ENCODE measurements at places on chromosomes 7 and 10. TPM values are rescaled to one million over a fixed set of nuclear protein-coding genes. Genes with fewer than 3 reads are reported as not detected.

The SPAM1 gene
- total RNA-seq, result not detected

- no peaks in the 10 kb centered on the region for H3K4me1 ChIP-seq
- no peaks in the 10 kb centered on the region for H3K27me3 ChIP-seq
- no peaks in the 10 kb centered on the region for H3K36me3 ChIP-seq
- no peak overlapping the region for H3K27ac ChIP-seq
Observed at GRCh38 chr10:8726084-8726778, 671.7 kb downstream of the GATA3 start.

- DNase-seq, result no peak
- H3K4me3 ChIP-seq, result no peak overlapping the region
- no peak overlapping the region for H3K27ac ChIP-seq
- no peaks in the 10 kb centered on the region for H3K27me3 ChIP-seq
Observed at GRCh38 chr10:87550741-87551140, 46.0 kb downstream of the MINPP1 start.

The NUTM2B gene
- total RNA-seq, result 1.9 TPM

The GSAP gene
- 43.1 TPM for total RNA-seq

- no peaks in the 10 kb centered on the region for H3K36me3 ChIP-seq
- no peak for DNase-seq
- no peak overlapping the region for H3K4me3 ChIP-seq
- H3K27me3 ChIP-seq, result no peaks in the 10 kb centered on the region
- no peaks in the 10 kb centered on the region for H3K4me1 ChIP-seq
Observed at GRCh38 chr7:157306846-157307838, 29.7 kb upstream of the DNAJB6 start.

The SP8 gene
- total RNA-seq, result not detected

The NUTM2A gene
- 5.5 TPM for total RNA-seq

DNA sequence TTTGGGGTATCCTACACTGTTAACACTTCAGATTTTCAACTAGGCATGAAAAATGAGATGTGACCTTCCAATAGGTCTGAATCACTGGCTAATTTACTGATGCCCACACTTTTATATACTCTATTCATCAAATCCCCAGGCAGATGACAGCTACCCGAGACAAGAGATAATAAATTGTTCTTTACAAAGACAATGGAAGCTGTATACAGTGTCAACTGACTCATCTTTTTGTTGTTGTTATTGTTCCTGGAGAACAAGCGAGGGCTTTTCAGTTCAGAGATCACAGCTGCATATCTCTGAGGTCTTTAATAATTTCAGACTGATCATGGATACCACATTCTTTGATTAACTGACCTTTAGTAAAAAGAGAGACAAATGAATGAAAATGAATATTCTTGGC lies 228.9 kb downstream of the SDHAF3 start:
- no peak overlapping the region for H3K27ac ChIP-seq
- DNase-seq, result no peak
- no peaks in the 10 kb centered on the region for H3K27me3 ChIP-seq
- H3K4me3 ChIP-seq, result no peak overlapping the region
- no peaks in the 10 kb centered on the region for H3K4me1 ChIP-seq

DNA sequence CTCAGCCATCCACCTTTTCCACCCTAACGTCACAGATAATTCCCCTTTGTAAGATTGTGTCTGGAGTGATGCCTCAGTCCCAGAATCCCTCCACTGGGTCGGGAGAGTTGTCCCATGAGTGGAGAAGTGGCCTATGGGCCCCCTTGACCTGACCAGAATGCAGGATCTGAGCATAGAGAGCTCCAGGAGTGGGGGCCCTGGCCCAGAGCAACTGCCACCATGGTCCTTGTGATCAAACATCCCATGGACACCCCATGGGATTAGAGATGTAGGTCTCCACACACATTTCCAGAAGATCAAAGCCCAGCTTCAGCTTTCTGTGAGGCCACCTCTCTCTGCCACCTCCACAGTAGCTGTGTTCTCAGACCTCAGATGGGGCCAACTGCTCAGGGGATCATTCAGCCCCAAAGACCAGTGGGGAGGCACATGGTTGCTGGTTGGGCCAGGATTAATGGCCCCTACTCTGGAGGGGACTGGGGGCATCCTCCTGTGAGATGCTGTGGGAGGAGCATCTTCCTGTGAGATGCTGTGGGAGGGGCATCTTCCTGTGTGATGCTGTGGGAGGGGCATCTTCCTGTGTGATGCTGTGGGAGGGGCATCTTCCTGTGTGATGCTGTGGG lies 28.5 kb upstream of the DPYSL4 start:
- H3K27ac ChIP-seq, result no peak overlapping the region
- H3K4me1 ChIP-seq, result peaks cover 15% of the 10 kb centered on the region
- no peaks in the 10 kb centered on the region for H3K36me3 ChIP-seq
- no peak overlapping the region for H3K4me3 ChIP-seq

The SPDYE16 gene
- not detected for total RNA-seq

The MACROH2A2 gene
- 7.0 TPM for total RNA-seq

- no peaks in the 10 kb centered on the region for H3K27me3 ChIP-seq
- H3K36me3 ChIP-seq, result no peaks in the 10 kb centered on the region
- peak overlapping the region; percentile 35 for H3K4me3 ChIP-seq
- DNase-seq, result peak; percentile 38
Observed at GRCh38 chr10:16520900-16521299, 779 bp downstream of the C1QL3 start.

GRCh38 chr10:72709041-72709440 lies 17.1 kb downstream of the MCU start:
- DNase-seq, result no peak
- H3K36me3 ChIP-seq, result no peaks in the 10 kb centered on the region
- peaks cover 8% of the 10 kb centered on the region for H3K4me1 ChIP-seq
- H3K27ac ChIP-seq, result no peak overlapping the region
- no peaks in the 10 kb centered on the region for H3K27me3 ChIP-seq

- peak within 1 kb of the TSS; percentile 35 for H3K4me3 ChIP-seq
- H3K27me3 ChIP-seq, result no peaks in the 10 kb centered on the region
- H3K27ac ChIP-seq, result peak within 1 kb of the TSS; percentile 20
- H3K4me1 ChIP-seq, result peaks cover 12% of the 10 kb centered on the region
- no peaks in the 10 kb centered on the region for H3K36me3 ChIP-seq
- DNase-seq, result peak; percentile 72
Observed at GRCh38 chr10:689452-690371, at the start of gene DIP2C. DIP2C (minus strand) TSS chr10:689668; CDS start chr10:689578, 90 bp downstream.

- H3K4me3 ChIP-seq, result no peak overlapping the region
- no peaks in the 10 kb centered on the region for H3K4me1 ChIP-seq
- H3K36me3 ChIP-seq, result no peaks in the 10 kb centered on the region
- DNase-seq, result no peak
- no peaks in the 10 kb centered on the region for H3K27me3 ChIP-seq
Observed at GRCh38 chr10:30562787-30563186, 66.8 kb downstream of the LYZL2 start.

GRCh38 chr10:107653832-107654287 lies 489.4 kb upstream of the SORCS1 start:
- peak overlapping the region; percentile 5 for H3K4me3 ChIP-seq
- DNase-seq, result peak; percentile 12
- no peaks in the 10 kb centered on the region for H3K27me3 ChIP-seq
- no peak overlapping the region for H3K27ac ChIP-seq

DNA sequence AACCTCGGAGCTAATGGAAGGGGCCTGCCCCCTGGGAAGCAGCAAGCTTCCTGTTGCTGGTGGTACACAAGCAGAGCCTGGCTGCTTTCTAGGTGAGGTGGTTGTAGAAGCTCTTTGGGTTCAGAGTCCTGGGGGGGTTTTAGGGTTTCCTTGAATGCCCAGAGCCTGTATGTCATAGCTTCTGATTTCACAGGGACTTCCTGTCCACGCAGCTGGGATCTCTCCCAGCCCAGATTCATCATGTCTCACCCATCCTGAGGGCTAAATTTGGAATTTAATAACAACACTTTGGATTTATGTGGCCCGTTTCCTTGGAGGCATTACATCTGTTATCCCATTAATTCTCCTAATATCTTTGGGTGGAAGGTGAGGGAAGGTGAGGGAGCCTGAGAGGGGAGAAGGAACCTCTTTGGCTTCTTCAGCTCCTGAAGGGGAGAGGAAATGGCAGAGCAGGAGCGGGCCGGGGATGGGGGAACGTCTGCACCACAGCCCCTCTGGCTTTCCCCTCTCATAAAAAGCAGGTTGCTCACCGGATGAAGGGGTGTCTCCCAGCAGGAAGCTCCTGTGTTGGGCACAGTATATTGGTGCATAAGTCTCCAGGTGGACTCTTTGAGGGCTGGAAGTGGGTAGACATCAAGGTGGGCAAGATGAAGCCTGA lies 19.7 kb downstream of the RPS24 start:
- H3K4me1 ChIP-seq, result peaks cover 12% of the 10 kb centered on the region
- H3K36me3 ChIP-seq, result no peaks in the 10 kb centered on the region
- no peak for DNase-seq

The C10orf53 gene
- total RNA-seq, result not detected

DNA sequence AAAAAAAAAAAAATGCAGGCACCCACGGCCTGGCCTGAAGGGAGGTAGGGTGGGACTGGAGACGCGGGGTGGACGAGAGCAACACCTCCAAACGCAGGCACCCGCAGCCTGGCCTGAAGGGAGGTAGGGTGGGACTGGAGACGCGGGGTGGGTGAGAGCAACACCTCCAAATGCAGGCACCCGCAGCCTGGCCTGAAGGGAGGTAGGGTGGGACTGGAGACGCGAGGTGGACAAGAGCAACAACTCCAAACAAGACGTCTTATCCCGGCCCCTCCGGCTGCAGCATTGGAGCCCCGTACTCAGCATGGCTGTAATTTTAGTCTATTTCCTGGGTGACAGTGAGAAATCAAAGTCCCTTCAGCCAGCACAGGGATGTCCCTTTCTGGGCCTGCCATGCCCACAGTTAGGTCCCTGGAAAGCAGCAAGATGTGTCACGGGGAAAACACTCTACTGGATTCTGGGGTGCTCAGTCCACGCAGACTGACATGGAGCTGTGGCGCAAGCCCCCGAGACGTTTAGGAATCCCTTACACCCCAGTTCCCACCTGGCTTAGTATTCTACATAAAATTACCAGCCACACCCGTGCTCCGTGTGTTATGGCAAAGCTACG lies 119.9 kb downstream of the WDR37 start:
- no peaks in the 10 kb centered on the region for H3K27me3 ChIP-seq
- no peak overlapping the region for H3K4me3 ChIP-seq
- no peak for DNase-seq
- no peaks in the 10 kb centered on the region for H3K36me3 ChIP-seq
- H3K27ac ChIP-seq, result no peak overlapping the region

DNA sequence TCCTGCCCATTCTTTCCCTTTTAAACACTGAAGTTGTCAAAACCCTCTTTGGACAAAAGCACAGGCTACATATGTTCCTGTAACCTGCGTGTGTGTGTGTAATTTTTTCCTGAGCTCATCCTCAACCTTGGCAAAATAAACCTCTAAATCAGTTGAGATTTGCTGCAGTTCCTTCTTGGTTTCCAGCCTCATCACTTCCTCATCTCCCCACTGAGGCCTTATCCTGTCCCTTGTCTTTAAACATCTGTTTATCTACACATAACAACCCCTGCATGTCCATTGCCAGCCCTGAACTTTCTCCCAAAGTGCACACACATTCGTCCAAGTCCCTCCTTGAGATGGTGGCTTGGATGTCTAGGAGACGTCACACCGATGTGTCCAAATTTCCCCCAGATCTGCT lies 35.5 kb downstream of the LYZL2 start:
- H3K36me3 ChIP-seq, result no peaks in the 10 kb centered on the region
- no peak for DNase-seq
- no peak overlapping the region for H3K4me3 ChIP-seq
- no peak overlapping the region for H3K27ac ChIP-seq
- no peaks in the 10 kb centered on the region for H3K27me3 ChIP-seq
- no peaks in the 10 kb centered on the region for H3K4me1 ChIP-seq

The ZNF282 gene
- 24.1 TPM for total RNA-seq

The LFNG gene
- 6.1 TPM for total RNA-seq

The PRKCQ gene
- 36.9 TPM for total RNA-seq

DNA sequence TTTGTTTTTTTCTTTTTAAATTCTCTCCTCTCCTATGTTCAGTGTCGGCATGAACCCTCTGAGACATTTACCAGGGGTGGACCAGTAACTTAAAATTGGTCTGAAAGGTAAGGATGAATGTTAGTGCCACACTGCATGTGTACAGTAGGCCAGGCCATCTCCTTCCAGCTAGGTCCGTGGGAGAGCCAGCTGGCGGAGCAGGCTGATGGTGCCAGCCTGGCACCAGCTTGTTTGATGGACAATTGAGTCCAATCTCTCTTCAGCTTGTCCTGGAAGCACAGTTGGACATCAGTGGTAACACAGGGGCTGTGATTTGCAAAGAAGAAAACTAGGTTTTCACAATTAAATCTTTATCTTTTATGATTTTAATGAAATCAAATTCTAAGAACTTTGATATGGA lies 136.5 kb downstream of the CNNM2 start:
- peaks cover 4% of the 10 kb centered on the region for H3K4me1 ChIP-seq
- no peaks in the 10 kb centered on the region for H3K27me3 ChIP-seq
- no peak overlapping the region for H3K4me3 ChIP-seq
- DNase-seq, result no peak

GRCh38 chr10:16673443-16673842 lies 143.8 kb downstream of the RSU1 start:
- H3K4me3 ChIP-seq, result no peak overlapping the region
- H3K36me3 ChIP-seq, result no peaks in the 10 kb centered on the region
- DNase-seq, result no peak
- H3K4me1 ChIP-seq, result no peaks in the 10 kb centered on the region
- H3K27me3 ChIP-seq, result no peaks in the 10 kb centered on the region

DNA sequence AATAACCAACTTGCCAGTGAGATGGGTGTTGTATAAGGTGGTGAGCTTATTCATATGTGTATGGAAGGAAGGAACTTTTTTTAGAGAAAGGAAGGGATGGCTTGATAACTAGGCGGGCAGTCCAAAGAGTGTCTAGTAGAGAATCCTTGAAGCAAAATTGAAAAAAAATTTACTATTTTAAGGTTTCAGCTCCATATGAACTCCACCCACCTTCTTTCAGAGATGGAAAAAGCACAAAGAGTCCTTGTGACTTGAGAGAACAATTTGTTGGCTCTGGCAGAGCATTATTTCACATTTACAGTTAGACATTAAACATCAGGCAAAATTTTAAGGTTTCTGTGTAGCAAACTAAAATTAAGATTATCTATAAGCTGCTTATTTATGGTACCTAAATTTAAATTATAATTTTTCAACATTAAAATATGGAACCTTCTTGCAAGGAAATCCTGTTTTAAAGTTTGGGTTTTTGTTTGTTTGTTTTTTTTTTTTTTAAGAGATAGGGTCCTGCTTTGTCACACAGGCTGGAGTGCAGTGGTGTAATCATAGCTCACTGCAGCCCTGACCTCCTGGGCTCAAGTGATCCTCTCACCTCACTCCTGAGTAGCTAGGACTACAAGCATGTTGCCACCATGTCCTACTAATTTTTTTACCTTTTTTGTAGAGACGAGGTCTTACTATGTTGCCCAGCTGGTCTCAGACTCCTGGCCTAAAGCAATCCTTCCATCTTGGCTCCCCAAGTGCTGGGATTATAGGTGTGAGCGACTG lies 12.2 kb downstream of the PTPN12 start:
- H3K27ac ChIP-seq, result peak overlapping the region; percentile 24
- peaks cover 15% of the 10 kb centered on the region for H3K4me1 ChIP-seq
- no peak for DNase-seq
- no peaks in the 10 kb centered on the region for H3K27me3 ChIP-seq
- no peak overlapping the region for H3K4me3 ChIP-seq
- H3K36me3 ChIP-seq, result no peaks in the 10 kb centered on the region

GRCh38 chr10:84328418-84329195 lies at the start of gene CCSER2:
CCSER2 (plus strand) TSS chr10:84328589; CDS start chr10:84371053, 42,464 bp downstream.
- H3K4me1 ChIP-seq, result peaks cover 33% of the 10 kb centered on the region
- no peaks in the 10 kb centered on the region for H3K36me3 ChIP-seq
- H3K4me3 ChIP-seq, result peak within 1 kb of the TSS; percentile 84
- no peaks in the 10 kb centered on the region for H3K27me3 ChIP-seq

The ACHE gene
- total RNA-seq, result 1.6 TPM

The KCNH2 gene
- total RNA-seq, result 0.93 TPM

Measured in thyroid gland (tissue), 4 donors.